SW 1271 (cell line): ENCODE measurements at places on chromosomes 5 and 9.

- DNase-seq: no peak
Observed at GRCh38 chr5:172878933-172879752, 45.1 kb downstream of the ERGIC1 start.

DNA sequence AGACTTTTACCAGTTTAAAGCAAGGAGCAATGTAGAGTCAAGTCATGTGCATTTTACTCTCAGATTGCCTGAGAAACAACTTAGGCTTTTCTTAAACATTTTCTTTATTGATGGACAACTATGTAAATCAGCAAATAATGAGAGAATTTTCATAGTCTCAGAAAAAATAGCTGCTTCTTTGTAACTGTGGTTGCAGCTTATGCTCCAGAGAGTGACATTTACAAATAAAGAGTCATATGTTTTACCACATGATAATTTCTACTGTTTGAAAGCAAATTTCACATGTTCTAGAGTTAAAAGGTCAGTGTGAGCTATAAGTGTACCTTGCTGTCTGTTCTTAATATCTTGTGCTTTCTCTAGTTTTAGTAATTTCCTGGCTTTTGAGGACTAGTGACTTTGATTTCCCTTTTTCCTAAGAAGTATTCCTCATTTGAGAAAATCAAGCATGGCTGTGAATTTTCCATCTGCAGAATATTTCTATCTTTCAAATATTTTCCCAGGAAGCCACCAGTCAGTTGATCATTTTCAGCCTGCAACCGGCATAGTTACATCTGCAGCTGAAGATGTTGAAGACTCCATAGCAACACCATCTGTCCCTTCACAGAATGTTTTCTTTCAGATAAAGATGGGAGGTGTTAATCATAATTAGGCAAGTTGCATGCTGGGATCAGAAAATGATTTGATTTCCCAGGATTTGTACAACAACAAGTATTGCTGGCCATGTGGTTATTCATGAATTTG lies 229.9 kb downstream of the SGCD start:
- no peak for DNase-seq

- DNase-seq: no peak
Observed at GRCh38 chr5:66909364-66909763, 287.2 kb downstream of the CD180 start.

DNA sequence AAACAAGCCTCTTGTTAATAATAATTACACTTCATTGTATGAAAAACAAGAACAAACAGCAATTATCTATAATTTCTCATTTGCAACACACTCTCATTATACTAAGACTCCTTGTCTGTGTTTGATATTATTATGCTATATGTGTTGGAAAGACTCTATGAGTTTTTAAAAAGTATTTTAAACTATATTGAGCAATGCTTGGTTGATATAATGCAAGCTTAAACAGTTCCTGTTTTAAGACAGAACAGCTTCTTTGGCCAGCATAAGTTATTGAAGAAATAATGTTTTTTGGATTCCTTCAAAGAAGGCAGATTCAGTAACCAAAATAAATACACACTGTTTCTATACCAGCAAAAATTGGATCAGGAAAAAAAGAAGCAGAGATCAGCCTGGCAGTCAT lies 871.4 kb downstream of the MAT2B start:
- DNase-seq: no peak

DNA sequence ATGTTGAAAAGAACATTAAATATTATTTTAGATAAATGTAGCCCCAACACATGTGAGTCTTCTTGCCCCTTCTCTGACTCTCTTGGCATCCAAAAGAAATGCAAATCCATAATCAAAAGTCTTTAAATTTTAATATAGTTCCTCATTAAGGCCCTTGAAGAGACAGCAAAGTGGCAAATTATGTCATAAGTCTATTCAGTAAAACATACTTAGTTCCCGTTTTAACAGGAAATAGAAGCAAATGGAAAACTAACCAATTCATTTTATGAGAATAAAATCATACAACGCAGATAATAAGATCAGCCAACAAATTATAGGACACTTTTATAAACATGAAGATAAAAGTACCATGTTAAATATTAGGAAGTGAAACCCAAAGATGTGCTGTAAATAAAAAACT lies 20.1 kb upstream of the IFNB1 start:
- DNase-seq: no peak

GRCh38 chr5:123261752-123262151 lies 161.5 kb downstream of the CEP120 start:
- no peak for DNase-seq

DNA sequence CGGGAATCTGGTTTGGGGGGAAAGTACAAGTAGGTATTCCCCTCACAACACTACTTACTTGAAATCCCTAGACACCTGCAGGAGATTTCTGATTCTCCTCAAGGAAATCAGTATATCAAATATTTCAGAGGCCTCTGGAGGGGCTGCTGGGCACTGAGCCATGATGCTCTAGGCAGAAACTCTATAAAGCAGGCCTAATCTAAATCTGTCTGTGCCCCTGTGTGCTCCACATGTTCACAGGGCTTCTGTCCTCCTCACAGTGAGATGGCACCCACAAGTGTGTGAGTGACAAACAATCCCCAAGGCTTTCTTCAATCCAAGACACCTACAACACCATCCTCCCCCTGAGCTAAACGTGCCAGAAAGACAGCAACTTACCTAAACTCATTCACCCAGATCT lies 39.0 kb downstream of the NIPSNAP3B start:
- DNase-seq: no peak

- peak; percentile 80 for DNase-seq
Observed at GRCh38 chr5:118791926-118792734, 196.2 kb downstream of the DTWD2 start.

DNA sequence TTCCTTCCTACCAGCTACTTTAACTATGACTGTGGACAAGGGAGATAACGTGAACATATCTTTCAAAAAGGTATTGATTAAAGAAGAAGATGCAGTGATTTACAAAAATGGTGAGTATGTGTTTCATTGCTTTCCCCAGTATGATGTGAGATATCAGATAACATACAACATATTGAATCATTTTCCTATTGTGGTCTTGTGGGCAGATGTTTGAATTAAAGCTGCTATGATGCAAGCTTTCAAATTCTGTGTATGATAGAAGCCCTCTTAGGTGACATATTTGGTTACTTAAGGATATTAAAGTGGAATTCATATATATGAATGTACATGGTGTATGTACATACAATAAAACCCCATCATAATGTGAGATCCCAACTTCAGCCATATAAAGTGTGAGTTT lies 59.5 kb downstream of the TEK start:
- DNase-seq: no peak

DNA sequence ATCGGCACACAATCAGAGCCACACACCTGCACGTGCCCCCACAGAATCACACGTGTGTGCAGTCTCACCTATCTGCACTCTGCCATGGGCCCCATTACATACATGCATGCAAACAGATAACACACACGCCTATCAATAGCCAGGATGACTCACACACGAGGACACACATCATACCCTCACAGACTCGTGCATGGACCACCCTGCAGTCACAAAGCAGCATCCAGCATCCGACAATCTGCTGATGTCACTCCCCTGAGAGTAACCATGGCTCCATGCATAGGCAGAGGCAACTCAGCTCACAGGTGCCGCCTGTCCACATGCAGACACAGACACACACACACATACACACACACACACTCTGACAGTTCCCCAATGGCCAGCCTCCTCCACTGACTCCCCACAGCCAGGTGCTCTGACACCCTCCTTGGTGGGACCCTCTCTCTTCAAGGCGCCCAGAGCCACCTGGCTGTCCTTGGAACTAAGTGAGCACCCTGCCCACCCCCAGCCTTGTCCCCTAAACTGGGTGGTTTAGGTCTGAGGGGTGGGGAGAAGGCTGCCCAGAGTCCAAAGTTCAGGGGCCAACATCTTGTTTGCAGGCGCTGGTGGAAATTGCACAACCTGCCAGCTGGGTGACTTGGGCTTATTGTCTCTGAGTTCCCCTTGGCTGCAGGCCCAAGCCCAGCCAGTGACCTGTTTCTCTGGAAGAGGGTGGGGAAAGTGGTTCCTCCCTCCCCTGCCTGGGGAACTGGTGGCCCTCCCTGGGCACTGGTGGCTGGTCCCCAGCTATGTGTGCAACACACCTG lies 34.6 kb upstream of the NEK6 start:
- DNase-seq: no peak

- no peak for DNase-seq
Observed at GRCh38 chr9:128175726-128176125, 15.6 kb downstream of the CIZ1 start.

- no peak for DNase-seq
Observed at GRCh38 chr5:105617436-105618215, 2053.1 kb downstream of the EFNA5 start.

GRCh38 chr5:142106061-142106460 lies 2.5 kb upstream of the NDFIP1 start:
- DNase-seq: no peak

GRCh38 chr5:94759961-94760360 lies 141.5 kb downstream of the SLF1 start:
- no peak for DNase-seq

GRCh38 chr9:4970970-4971641 lies 14.0 kb upstream of the JAK2 start:
- DNase-seq: no peak

DNA sequence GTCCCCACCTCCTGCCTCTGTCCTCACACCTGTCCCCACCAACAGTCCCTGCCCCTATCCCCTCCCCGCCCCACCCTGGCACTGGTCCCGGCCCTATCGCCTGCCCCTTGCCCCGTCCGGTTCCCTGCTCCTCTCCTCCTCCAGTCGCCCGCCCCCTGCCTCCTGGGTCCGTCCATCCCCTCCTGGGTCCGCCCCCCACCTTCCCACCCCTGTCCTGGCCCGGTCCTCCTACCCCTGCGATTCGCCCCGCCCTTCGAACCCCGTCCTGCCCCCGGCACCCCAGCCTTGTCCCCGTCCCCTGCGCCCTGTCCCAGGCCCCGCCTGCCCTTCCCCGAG lies 372 bp downstream of the EDF1 start:
- no peak for DNase-seq

GRCh38 chr5:144393641-144394435 lies 223.2 kb downstream of the KCTD16 start:
- no peak for DNase-seq

DNA sequence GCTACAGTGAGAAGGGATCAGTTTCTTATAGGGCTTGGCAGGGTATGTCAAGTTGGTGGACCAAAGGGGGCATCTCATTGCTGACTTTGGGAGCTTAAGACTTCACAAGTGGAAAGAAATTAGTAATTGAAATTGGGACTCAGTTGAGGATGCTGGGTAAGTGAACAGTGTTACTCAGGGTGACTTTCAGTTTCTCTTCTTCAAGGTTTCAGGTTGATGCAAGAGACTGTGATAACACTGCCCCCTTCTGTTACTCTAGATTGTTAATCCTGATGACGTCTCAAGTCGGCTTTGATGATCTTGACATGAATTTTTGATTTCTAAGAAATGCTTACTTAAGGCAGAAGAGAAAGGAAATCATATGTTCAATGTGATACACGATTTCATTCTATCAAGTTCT lies 21.3 kb downstream of the KCTD16 start:
- peak; percentile 57 for DNase-seq

- DNase-seq: no peak
Observed at GRCh38 chr5:71645030-71645429, 57.9 kb downstream of the MCCC2 start.

GRCh38 chr5:13478831-13479465 lies 465.5 kb downstream of the DNAH5 start:
- DNase-seq: peak; percentile 16
